AG08395 (cell line): ENCODE measurements at places on chromosomes 3 and 15.

DNA sequence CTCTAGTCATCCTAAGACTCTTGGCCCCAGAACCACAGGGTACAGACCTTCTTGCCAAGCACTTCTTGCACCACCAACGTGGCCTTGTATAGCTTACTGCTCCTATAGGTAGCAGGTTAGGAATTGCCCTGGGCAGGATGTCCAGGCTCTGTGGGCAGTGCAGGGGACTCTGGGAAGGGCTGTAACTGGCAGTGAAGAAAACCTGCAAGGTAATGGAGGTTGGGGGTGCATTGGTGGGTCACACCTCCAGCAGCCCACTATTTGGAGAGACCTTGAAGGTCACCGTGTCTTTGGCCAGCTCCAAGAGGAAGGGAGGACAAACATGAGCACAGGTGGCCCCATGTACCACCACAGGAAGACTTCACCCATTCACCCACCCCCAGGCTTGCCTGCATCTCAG, 21.3 kb upstream of the XYLB start:
- DNase-seq: no peak

DNA sequence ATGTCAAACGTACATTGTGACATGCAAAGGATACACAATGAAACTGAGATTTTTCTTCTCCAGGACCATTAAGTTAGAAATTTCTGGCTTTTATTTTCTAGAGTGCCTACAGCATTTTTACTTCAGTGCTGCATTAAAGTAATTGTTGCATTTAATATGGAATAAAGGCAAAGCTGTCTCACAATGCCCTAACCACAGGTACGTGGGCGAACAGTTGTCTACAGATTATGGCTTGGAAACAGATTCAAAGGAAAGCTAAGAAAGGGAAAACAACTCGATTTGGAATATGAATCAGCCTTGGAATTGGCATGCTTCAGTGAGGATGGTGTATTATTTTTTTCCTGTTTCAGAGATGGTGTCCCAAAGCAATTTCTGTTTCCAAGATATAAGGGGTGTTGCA, 79.1 kb upstream of the TUSC7 start:
- no peak for DNase-seq

GRCh38 chr3:58177747-58178527, 32.8 kb downstream of the DNASE1L3 start:
- peak; percentile 86 for DNase-seq

GRCh38 chr3:129745253-129745652, 138.8 kb upstream of the PLXND1 start:
- DNase-seq: no peak

DNA sequence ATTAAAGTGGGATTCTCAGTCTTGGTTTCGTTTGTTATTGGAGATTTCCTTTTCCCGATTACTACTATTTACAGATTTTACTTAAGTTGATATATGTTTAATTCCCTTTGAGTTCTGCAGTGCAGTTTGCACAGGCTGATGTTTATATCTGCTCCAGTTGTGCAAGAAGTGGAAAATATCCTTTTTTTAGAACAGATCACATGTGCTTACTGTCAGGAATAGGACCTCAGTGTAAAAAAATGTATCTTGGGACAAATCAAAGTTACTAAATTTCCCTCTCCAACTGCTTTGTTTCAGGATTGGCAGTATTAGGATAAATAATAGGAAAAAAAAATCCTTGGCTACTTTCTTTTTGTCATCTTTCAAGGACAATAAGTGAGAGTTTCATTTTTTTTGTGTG, 6.9 kb downstream of the MITF start:
- no peak for DNase-seq
